MM.1S (cell line): ENCODE measurements at places on chromosomes 1 and 21.

DNA sequence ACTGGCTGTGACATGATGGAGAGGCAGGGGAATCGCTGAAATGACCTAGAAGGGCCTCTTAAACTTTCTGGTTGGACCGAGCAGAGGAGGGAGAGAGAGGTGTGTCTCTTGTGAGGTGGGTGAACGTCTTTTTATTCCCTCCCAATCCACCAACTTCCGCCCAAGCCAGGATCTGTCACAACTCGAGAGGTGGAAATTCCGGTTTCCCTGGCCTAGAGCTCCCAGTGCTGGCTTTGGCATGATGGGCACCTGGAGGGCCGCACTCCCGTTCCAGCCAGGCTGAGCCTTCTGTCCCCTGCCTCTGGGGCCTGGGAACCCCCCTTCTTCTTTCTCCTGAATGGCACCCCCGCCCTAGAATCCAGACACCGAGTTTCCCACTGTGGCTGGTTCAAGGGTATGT, at the start of gene SEMA4A:
Gene SEMA4A, plus strand, starts transcription at position 224 of the 400 bp plus-strand sequence. CDS start 994 bp downstream, outside the sequence.
- no peak for DNase-seq

- peak; percentile 52 for DNase-seq
Measured at GRCh38 chr1:15153842-15154479, 414 bp downstream of the TMEM51 start.

GRCh38 chr1:80837066-80837465, 963.7 kb upstream of the ADGRL2 start:
- no peak for DNase-seq

- DNase-seq, result no peak
Measured at GRCh38 chr1:160048335-160048734, 16.5 kb upstream of the PIGM start.

DNA sequence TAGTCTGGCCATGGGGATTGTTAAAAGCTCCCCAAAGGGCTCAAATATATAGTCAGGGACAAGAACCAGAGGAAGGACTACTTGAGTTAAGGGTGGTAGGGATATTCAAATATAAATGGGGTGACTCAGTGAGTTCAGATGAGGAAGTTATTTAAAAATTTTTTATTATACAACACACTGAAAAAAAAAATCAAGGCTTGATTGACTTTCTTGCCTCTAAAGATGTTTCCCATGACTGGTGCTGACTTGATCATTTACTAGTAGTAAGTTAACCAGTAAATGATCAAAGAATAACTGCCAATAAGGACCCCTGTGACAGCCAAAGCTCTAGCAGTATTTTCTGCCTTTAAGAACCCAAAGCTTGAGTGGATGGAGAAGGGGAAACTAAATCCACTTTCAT, 357.6 kb upstream of the NR5A2 start:
- no peak for DNase-seq

DNA sequence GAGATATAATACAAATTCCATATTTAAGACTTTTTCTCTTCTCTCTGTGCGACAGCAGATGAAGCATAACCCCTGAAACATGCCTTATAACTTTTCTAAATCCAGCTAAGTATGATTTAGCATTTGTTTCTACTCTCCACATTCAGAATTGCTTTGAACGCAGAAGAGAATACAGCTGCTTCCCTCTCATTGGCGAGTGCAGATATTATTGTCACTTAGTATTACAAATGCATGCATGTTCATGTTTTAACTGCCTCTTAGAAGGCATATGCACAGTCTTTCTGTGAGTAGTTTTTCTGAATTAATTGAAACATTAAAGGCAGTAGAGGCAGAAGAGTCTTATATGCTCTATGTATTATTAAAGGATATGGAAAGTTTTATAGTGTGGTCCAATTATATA, 217.1 kb downstream of the ZP4 start:
- DNase-seq, result no peak

GRCh38 chr1:228101994-228102790, 933 bp downstream of the C1orf35 start:
- DNase-seq, result peak; percentile 60

- no peak for DNase-seq
Measured at GRCh38 chr1:167166690-167167075, 54.0 kb upstream of the POU2F1 start.
